ENCODE measurements at places on chromosomes 11 and 22.

GRCh38 chr22:32309585-32310251 lies 47.9 kb upstream of the RFPL3 start:
- no peak for DNase-seq

GRCh38 chr11:73215191-73216134 lies 2.6 kb upstream of the P2RY2 start:
- no peak for DNase-seq

DNA sequence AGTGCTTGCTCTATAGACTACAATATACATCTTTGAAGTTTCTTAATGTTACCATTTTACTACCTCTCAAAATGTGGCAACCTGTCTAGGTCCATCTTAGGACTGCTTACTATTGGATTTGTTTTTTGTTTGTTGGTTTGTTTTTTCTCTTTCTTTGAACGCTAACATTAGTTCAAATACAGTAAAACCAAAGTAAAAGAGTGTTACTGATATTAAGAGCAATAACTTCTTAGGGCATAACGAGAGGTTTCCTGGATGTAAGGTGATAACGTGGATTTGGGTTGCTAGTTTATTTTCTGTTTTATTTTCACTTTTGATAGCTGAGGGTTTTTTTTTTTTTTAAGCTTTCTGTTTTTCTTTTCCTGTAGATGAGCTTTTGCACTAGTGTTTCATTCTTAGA lies 43.6 kb downstream of the TMEM135 start:
- no peak for DNase-seq

GRCh38 chr11:46321757-46322156 lies 25.5 kb upstream of the DGKZ start:
- no peak for DNase-seq

DNA sequence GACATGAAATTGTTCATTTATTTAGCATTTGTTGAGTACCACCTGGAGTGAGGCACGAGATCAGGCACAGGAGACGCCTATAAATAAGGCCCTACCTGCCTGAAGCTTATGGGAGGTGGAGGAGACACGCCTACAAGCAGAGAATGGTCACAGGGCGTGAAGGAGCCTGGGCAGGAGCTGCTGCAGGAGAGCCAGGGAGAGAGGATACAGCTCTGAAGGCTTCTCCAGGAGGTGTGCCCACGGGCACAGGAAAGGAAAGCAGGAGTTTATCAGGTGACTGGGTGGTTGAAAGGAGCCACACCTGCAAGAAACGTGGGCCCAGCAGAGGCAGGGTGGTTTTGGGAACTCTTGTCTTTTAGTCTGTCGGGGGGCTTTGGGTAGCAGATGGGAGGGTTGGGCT lies 70.3 kb downstream of the BMAL1 start:
- no peak for DNase-seq

GRCh38 chr11:1878137-1879031 lies 13.3 kb downstream of the PRR33 start:
- DNase-seq, result no peak

DNA sequence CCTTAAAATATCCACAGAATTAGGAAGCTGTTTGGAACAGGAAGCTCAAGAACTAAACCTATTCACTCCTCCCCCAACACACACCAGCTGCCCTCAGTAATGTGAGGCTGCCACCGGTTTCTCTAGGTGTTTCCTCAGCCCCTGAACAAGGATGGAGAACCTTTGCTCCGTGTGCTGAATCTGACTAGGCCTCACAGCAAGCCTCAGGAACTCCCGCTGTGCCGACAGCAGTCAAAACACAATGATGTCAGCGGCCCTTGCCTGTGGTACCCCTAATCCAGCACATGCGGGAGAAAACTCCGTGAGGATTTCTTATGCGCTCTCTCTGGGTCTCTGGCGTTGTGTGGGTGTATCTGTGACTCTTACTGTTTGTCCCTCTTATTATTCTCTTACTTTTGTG lies 153.3 kb downstream of the EFCAB6 start:
- DNase-seq, result no peak

DNA sequence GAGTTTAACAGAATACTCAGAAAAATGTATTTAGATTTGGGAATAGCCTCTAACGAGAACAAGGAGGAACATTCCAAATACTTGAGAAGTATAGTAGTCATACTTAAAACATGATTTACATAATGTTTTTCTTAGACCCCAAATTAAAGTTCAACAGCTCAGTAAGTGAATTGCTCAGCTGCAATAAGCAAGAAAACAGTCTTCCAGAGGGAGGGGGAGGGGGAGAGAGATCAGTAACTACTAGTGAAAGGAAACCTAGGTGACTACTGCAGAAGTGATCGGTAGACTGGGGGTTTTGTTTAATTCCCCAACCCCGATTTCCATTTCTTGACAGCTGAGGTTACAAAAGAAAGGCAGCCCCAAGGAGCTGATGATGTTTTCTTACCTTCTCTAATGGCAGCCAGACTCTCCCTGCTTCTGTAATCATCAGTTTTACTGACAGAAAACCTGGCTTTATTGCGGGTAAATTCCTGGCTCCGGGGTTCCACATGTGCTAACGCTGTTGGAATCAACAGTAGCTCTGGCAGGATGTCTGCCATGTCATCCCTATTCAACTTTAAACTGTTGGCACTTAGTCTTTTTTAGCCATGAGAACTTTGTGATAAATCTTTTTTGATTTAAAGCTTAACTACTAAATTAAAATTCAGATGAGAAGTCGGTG lies 82.4 kb upstream of the BIRC3 start:
- DNase-seq, result no peak

- DNase-seq, result no peak
Measured at GRCh38 chr11:133118563-133119268, 413.6 kb downstream of the OPCML start.

- DNase-seq, result no peak
Measured at GRCh38 chr11:112290493-112290850, 29.8 kb upstream of the PLET1 start.

- no peak for DNase-seq
Measured at GRCh38 chr11:118837868-118838267, 45.8 kb upstream of the CXCR5 start.

DNA sequence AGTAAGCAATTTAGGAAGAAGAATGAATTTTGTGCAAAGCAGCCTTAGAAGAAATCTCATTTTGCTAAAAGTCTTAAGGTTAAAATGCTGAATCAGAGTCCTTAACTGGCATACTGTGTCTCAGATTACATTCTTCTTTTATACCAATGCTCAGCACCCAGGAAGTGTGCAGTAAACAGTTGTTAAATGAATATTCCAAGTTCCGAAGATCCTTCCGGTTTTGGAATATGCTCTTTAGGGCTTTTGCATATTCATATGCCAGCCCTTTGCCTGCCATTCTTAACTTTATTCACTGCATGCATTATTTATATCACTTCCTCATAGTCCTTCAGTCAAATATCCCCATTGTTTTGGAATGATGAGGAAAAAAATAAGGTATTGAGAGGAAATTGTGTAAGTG lies 242.0 kb downstream of the DDX10 start:
- no peak for DNase-seq

DNA sequence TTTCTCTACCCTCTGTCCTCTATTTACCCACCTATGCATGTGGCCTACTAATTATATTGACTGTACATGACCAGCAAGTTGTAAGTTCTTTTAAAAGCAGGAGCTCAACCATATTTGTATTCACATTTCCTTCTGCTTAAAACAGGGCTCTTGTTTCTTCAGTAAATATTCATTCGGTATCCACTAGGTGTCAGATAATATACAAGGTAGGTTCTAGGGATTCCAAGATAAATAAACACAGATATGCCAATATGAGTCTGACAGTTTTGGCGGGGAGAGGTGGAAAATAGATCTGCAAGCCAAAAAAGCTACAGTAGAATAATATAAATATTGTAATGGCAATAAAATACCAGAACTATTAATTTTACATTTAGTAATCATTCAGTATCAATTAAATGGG lies 15.3 kb upstream of the RAB30 start:
- no peak for DNase-seq

DNA sequence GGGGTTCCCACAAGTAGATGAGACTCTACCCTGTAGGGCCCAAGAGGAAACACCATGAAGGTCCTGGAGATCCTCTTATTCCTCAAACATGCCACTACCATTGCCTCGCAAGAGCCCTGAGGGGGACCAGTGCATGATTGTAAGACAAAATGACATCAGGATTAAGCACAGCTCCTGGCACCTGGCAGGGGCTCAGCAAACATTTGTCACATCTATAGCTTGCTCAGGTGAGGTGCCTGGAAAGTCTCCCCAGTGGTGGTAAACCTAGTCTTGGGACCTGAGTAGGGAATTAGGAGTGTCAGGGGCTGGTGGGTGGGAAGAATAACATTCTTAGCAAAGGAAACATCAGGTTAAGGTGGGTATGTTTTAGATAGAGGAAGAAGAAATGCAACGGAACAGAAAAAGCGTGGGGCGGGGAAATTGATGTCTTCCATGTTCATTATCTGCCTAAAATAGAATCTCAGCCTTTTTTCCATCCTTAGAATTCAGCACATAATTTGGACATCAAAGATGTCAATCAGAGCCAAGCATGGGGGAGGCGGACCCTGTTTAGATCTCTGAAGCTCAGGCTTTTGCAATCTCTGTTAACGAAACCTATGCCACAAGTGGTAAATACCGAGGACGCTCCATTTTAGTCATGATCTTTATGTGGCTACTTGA lies 924 bp downstream of the YPEL1 start:
- DNase-seq, result peak; percentile 41

DNA sequence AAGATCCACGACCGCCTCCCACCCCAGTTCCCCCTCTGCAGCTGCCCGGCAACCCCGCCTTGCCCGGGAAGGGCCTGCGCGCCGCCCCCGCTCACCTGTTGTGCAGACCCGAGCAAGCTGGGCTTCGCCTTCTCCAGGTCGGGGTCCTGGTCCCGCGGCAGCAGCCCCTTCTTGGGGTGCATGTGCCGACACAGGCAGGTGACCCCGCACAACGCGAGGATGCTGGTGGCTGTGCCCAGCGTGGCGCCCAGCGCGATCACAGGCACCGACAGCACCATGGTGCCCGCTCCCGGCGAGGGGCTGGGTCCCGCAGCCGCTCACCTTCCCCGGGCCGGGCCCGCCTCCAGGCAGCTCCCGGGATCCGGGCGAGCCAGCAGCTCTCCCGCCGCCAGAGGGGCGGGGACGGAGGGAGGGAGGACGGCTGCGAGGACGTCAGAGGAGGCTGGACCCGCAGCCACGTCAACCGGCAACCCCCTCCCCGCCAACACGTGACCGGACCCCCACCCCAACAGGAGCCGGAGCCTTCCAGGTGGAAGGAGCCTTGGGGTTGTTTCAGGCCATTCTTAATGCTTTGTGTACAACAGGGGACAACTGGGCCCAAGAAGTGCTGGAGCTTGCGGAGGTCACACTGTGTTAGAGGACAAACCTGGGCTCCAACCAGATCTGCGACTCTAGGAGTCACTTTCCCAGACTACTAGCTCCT lies at the start of gene SYT13:
SYT13 (minus strand) TSS at position 412 of the 703 bp plus-strand sequence; CDS start at position 278, 134 bp downstream.
- no peak for DNase-seq

GRCh38 chr11:111801135-111801534 lies 34.9 kb upstream of the PPP2R1B start:
- DNase-seq, result no peak

DNA sequence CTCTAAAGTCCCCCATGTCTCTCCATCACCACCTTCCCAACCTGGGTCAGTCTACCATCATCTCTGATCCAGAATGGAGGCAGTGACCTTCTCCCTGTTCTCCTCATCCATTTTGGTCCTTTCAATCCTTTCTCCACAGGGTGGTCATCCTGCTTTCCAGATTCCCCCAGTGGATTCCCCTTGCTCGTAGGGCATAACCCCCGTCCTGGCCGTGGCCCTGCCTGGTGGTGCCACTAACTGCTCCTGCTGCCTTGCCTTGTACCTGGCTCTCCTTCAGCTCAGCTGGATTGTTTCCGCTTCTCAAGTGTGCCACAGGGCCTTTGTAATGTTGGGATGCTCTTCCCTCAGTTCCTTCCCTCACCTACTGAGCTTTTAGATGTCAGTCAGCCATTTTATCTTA lies 81.6 kb downstream of the MYO7A start:
- no peak for DNase-seq

DNA sequence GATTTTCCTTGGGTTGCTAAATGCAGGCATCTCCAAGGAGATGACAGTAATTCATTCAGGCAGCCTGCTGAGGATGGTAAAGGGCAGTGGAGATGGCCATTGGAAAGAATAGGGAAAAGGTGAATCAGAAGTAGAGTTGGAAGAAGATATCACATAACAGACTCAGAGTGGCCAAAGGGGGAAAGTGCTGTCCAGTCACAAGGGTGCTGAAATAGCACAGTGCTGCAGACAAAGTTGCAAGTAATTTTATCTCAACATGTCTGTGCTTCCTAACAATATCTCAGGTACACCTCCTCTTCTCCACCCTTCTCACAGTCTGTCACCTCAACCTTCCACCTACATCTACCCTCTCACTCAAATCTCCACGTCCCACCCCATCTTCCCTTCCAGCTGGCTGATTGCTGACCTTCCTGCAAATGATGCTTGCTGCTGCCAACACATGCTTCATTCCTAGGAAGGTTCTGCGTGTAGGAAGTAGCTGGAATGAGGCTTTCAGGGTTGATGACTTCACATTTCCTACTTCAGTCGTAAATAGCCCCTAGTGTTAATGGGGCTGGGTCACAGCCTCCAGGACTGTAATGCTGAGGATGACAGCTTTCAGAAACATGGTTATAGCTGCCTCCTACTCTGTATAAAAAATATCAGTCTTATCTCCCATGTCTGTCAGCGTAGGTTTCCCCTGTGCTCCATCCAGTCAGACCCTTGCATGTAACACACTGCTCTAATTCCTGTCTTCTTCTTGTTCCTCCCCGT lies 123.9 kb downstream of the CTNND1 start:
- DNase-seq, result no peak

GRCh38 chr22:19446603-19447329 lies 745 bp downstream of the C22orf39 start:
- DNase-seq, result no peak

- no peak for DNase-seq
Measured at GRCh38 chr11:78414321-78415051, 3.1 kb downstream of the GAB2 start.

GRCh38 chr11:93570759-93571413 lies 27.7 kb upstream of the SMCO4 start:
- no peak for DNase-seq

- DNase-seq, result no peak
Measured at GRCh38 chr11:11916981-11917399, 75.2 kb downstream of the USP47 start.

DNA sequence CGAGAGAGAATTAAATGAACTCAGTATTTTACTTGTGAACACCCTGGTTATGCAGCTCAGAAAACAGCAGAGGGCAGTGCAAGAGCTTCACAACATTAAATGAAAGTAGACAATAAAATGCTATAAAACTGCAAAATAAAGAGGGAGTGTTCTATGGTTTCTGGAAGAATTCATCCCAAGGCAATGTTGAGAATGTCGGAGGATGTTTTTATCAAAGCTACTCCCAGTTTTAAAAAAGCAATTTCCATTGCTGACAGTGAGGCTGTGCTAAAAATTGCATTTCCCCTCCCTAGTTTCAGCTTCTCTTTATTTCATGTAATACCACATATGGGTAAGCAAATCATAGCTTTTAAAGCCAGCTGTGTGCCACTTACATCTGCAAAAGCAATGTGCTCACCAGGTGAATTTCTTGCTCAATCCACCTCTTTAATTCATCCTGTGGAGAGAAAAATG lies 296.8 kb downstream of the RAB38 start:
- DNase-seq, result no peak

- DNase-seq, result no peak
Measured at GRCh38 chr11:46639197-46639839, 22.0 kb downstream of the ATG13 start.

GRCh38 chr11:72030472-72031045 lies 31.9 kb downstream of the IL18BP start:
- DNase-seq, result no peak

Measured in CD4-positive, alpha-beta T cell (primary cell).